Activated T-helper 1 cell treated with anti-CD3 and anti-CD28 coated beads, Interleukin-2, amount 50 U/mL, for 16 hours (primary cell): ENCODE measurements at places on chromosomes 12 and 14.

- DNase-seq: no peak
These were observed 123.5 kb downstream of the CAPZA3 start for GRCh38 chr12:18861287-18861858.

DNA sequence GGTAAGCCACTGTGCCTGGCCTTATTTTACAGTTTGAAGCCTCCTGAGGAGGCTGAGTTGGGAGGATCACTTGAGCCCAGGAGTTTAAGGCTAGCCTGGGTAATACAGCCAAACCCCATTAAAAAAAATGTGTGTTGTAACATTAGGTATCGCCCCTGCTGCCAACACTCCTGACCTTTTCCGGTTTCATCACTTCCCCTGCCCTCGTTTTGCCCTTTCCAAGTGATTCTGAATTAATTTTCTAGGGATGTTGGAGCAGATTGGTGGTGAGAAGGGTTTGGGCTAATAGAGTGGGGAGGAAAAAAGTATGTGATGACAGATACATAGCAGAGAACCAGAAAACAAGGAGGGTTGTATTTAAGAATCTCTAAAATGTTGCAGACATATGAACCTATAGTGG, 25.6 kb upstream of the C12orf71 start:
- DNase-seq: no peak

GRCh38 chr14:31969699-31970240, 107.3 kb upstream of the ARHGAP5 start:
- DNase-seq: no peak

DNA sequence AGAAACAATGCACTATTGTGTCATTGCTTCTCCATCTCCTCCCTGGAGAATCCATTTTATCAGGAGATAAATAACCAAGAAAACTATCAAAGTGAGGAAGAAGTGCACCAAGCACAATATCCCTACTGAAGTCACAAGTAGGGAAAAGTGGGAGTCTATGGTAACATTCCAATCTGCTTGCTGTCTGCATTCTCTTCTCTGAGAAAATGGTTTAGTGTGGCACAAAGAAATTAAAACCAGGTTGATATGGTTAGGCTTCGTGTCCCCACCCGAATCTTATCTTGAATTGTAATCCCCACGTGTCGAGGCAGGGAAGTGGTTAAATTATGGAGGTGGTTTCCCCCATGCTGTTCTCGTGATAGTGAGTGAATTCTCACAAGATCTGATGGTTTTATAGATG, 209.7 kb downstream of the PRKD1 start:
- no peak for DNase-seq

DNA sequence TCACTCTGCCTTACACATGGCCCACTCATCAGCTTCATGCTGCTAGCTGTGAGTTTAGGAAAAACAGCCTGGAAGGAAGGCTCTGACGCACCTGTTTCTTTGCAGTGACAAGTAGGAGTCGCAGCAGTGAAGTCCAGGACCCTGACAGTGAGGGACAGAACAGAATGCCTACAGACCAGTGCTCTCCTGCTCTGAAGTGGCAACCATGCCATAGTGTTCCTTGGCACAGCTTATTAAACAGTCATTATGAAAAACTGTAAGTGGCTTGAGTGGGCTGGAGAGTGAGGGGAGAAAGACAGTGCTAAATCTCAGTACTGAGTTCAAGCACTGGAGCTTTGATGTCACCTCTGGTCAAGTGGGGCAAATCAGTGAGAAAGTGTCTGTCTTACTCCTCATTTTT, 61.7 kb downstream of the MYRFL start:
- no peak for DNase-seq

- DNase-seq: no peak
These were observed 65.5 kb upstream of the SLC38A4 start for GRCh38 chr12:46891306-46891705.
